Epithelial cell of proximal tubule (primary cell): ENCODE measurements at places on chromosomes 5 and 9. TPM values are rescaled to one million over a fixed set of nuclear protein-coding genes. Genes with fewer than 3 reads are reported as not detected.

DNA sequence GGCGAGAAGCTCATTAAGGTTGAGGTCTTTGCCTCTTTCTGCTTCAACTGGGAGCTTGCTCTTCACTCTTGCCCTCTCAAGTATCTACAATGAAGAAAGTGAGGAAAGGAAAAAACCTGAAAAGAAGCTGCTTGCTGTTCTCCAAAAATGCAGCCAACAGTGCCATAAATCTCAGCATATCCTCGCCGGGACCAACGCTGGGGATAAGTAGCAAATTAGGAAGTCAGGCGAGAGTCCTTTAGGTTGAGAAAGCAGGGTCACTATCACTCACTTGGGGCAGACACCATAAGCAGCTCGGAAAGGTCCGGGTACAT is 399 bp downstream of the NUP155 start:
- DNase-seq = no peak

- DNase-seq = no peak
Observed at GRCh38 chr5:156588306-156588705, 261.3 kb downstream of the SGCD start.

- DNase-seq = no peak
Observed at GRCh38 chr9:124017929-124018729, 6.6 kb downstream of the LHX2 start.

- no peak for DNase-seq
Observed at GRCh38 chr9:122213589-122214413, 15.0 kb downstream of the LHX6 start.

GRCh38 chr9:112548836-112549595 is 62.4 kb downstream of the KIAA1958 start:
- no peak for DNase-seq

GRCh38 chr5:33491941-33492340 is 51.2 kb downstream of the TARS1 start:
- DNase-seq = peak; percentile 31

Gene ARRDC1
- total RNA-seq = 47.6 and 74.8 TPM in 2 replicates

DNA sequence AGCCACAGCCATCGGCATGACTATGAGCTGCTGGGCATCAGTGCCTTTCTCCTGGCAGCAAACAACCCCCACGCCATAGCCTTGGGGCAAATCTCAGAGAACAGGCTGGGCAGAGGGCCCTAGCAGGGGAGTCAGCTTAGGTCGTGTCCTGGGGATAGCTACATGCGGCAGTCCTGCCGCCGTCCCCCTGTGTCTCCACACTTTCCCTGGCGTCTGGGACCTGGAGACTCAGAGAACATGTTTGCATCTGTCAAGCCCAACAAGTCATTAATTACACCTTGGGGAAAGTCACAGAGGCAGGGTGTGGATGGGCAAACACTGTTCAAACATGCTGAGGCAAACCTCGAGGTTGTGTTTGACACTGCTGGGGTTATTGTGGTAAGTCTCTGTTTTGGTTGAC is 123.6 kb downstream of the C5orf15 start:
- DNase-seq = no peak

DNA sequence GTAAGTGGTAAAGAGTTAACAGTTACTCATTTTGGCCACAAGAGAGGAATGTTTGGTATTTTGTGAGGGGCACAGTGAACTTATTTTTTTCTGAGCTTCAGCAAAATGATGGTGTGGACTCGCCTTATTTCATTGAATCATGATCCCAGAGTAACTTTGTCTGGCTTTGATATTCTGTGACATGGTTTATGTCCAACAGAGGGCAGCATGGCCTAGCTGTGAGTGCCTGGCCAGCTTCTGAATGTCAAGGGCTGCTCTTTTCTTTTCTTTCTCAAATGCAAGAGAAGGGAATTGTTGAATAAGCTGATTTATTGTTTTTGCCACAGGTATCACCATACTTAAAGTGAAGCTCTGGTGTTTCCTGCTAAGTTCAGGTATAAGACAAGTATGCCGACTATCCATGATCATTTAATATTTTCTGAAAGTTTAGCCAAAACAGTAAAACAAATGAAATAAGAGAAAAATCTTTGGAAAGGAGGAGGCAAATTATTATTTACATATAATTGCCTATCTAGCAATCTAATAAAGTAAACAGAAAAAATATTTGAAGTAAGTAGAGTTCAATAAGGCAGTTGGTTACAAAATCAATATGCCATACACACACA is 31.7 kb downstream of the MRPL22 start:
- no peak for DNase-seq

DNA sequence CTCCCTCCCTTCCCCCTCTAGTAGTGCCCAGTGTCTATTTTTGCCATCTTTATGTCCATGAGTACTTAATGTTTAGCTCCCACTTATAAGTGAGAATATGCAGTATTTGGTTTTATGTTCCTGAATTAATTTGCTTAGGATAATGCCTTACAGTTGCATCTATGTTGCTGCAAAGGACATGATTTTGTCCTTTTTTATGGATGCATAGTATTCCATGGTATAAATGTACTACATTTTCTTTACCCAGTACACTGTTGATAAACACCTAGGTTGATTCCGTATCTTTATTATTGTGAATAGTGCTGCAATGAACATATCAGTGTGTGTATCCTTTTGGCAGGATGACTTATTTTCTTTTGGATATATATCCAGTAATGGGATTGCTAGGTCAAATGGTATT is 3.8 kb downstream of the ABLIM3 start:
- no peak for DNase-seq

GRCh38 chr9:106868565-106868964 is 5.6 kb downstream of the ZNF462 start:
- DNase-seq = no peak

Gene PCDHA5
- not detected in 2 replicates for total RNA-seq

Gene KLHL3
- total RNA-seq = 1.1 and 2.5 TPM in 2 replicates
